AML-193 (cell line): ENCODE measurements at places on chromosomes 1 and 21.
A peak's percentile ranks its signal among the peaks of the same experiment; 100 is the strongest.

GRCh38 chr1:26500488-26501175 is 28.4 kb downstream of the HMGN2 start:
- peak; percentile 48 for DNase-seq

- DNase-seq: no peak
Measured at GRCh38 chr1:96552451-96552850, 169.1 kb upstream of the PTBP2 start.

- no peak for DNase-seq
Measured at GRCh38 chr1:97384294-97384968, 536.4 kb downstream of the DPYD start.

DNA sequence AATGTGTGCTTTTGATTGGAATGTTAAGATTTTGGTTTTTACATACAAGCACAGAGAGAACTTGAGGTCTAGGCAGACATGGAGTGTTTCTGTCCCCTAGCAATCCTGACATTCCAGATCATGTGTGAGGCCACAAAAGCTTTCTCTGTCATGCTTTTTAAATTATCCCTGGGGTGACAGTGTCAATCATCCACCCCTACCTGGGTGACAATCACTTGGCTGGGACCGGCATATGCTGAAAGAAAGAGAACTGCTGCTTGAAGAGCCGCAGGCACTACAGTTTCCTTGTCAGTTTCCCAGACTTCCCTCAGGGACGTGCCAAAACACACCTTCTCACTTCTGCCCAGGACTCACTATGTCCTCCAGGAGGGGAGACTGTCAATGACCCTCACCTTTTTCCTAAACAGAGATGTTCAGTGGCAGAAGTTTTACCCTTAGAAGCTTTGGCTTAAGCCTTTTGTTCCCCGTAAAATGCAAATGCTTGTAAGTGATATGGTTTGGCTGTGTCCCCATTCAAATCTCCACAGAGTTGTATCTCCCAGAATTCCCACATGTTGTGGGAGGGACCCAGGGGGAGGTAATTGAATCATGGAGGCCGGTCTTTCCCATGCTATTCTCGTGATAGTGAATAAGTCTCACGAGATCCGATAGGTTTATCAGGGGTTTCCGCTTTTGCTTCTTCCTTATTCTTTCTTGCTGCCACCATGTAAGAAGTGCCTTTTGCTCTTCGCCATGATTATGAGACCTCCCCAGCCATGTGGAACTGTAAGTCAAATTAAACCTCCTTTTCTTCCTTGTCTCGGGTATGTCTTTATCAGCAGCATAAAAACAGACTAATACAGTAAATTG is 217.4 kb downstream of the FGGY start:
- no peak for DNase-seq

DNA sequence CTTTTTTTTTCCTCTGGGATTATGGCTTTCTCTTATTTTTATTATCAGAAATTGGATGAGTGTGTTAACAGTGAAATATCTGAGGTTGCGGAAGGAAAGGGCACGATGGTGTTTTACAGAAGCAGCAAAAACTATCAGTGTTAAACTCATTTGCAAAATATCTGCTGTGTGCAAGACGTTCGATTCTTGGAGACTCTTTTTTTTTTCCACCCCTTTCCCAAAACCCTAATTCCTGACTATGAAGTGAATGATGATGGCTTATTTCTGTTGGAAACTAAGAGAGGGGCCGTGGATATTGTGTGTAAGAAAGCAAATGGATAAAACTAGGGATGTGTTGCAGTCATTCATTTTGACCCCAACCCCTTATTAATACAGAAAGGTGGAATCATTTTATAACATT is 677 bp downstream of the NCAM2 start:
- no peak for DNase-seq
